ENCODE measurements at places on chromosomes 16 and 17.
A peak's percentile ranks its signal among the peaks of the same experiment; 100 is the strongest.

GRCh38 chr17:51124640-51125503 is 4.2 kb upstream of the SPAG9 start:
- DNase-seq, result no peak

DNA sequence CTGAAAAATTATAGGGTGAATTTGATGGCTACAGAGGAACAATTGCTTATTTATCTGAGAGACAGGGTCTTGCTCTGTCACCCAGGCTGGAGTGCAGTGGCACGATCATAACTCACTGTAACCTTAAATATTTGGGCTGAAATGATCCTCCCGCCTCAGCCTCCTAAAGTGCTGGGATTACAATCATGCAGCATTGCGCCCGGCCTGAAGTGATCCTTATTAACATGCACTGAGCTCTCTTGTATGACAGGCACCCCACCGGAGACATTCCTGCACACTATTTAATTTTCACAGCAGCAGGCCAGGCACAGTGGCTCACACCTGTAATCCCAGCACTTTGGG is 77.7 kb downstream of the CNGB1 start:
- no peak for DNase-seq

DNA sequence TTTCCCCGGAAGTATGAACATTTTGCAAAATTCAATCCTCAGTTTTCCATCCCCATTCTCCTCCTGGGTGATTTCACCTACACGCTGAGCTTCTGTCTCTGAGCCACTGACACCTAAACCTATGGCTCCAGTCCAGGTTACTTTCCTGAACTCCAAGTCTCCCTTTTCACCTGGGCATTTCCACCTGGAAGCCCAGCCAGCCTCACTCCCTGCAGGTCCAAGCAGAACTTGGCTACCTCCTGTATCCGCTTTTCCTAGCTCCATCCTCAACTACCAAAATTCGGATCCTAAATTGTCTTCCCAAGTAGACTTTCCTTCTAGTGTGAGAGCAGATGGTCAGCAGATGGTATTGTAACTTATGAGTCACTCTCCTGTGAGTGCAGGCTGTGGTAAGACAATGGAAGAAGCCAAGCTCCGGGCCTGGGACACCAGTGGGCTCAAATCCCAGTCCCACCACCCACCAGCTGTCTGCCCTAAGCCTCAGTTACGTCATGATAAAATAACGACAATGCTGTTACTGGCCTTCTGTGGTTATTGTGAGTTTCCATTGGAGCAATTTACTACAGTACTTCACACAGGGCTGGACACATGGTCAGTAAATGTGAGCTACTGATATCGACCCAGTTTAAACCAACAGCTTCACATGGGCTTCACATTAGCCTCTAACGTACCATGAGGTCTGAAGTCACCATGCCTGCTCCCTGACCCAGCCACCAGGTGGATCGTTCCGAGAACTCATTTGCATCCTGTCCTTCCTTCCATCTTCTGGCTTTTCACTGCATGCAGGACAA is 33.3 kb downstream of the PECAM1 start:
- no peak for DNase-seq

DNA sequence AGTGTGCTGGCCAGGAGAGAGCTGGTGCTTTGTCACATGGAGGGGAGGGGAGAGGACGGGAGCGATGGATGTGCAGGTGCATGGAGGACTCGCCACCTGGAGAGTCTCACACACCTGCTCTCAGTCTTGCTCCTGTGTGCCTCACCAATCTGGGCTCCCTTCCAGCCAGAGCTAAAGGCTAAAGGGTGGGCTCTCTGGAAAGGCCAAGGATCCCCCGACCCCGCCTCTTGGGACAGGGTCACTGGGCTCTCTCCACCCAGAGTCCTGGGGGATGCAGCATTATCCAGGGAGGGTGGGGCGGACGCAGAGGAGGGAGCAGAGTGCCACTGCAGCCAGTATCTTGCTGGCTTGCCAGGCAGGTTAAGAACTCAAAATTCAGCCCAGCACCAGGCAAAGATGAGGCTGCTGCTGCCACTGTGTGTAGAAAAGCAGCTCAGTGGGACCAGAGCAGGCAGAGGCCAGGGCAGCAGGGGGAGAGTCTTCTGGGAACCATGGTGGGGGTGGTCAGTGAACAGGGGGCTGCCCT is 5.4 kb upstream of the STAT5B start:
- no peak for DNase-seq

DNA sequence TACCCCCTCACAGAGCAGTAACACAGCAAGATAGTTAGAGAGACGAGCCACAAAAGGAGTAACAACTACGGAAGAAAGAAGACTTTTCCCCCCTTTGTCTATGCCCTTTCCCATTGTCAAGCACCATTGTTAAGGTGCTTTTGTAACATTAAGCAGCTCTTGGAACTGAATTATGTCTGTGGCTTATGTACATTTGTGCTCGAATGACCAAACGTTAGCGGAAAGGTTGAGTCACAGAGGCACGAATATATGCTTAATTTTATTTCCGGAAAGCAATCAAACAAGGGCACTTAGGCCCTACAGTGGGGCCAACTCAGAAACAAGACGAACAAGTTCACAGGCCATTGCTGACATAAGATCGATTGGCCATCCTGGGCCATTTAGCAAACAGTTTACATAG is 109.5 kb downstream of the ANKFN1 start:
- no peak for DNase-seq

- peak; percentile 34 for DNase-seq
Measured at GRCh38 chr16:31451681-31452351, 7.5 kb upstream of the ARMC5 start.

DNA sequence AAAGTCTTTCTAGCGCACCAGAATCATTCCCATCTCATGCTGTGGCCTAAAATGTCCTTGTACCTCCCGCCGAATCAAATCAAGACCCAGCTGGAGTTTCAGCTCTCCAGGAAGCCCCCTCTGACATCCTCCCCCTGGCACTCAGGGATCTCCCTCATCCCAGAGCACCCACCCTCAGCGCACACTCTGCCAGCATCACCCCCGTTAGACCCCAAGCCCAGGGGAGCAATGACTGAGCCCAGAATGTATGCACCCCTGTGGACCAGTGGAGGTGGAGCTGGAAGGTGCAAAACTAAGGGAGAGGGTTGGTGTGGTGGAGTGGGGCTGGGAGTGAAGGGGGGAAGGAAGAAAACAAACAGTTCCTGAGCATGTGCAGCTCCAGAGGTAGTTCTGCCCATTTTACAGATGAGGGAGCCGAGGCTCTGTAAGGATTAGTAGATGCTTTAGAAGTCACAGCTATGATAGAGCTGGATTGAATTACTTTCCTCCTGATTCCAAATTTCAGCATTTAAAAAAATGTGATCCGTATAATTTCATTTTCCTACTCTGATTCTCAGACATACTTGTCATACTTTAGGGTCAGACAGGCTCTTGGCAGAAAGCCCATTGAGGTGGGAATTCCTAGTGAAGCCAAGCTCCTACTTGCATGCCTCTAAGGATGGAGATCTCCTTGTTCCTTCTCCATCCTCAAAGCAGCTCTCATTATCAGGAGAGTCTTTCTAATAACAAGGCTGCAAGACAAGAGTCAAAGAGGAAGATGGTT is 242.7 kb downstream of the KATNIP start:
- no peak for DNase-seq

DNA sequence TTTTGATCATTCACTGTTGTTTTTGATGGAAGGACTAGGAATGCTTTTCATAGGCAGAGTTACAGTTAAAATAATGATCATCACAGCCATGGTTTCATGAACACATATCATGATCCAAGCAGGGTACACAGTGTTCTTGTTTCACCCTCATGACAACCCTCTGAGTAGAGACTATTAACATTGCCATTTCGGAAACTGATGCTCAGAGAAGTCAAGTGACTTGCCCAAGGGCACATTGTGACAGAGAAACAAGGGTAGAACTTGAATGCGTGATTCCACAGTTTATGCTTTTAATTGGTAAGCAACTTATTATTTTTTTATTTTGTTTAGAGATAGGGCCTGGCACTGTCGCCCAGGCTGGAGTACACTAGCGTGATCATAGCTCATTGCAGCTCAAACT is 202.3 kb downstream of the KATNIP start:
- no peak for DNase-seq

DNA sequence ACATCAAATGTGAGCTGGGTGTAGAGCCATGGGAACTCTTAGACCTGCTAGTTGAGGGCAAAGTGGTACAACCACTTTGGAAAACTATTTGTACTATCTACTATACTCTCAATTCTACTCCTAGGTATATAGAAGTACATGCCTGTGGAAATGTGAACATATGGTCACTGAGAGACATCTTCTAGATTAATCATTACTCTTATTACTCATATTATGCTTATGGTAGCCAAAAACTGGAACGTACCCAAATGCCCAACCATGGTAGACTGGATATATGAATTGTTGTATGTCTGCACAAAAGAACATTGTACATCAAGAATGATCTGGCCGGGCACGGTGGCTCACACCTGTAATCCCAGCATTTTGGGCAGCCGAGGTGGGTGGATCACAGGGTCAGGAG is 2.7 kb downstream of the WDR45B start:
- no peak for DNase-seq

- DNase-seq, result no peak
Measured at GRCh38 chr17:70139449-70139993, 29.8 kb upstream of the KCNJ2 start.

All from activated CD4-positive, alpha-beta memory T cell treated with anti-CD3 and anti-CD28 coated beads for 36 hours (primary cell).